Cerebellar nuclear complex (tissue), 1 donor: ENCODE measurements at places on chromosomes 1 and 21.

DNA sequence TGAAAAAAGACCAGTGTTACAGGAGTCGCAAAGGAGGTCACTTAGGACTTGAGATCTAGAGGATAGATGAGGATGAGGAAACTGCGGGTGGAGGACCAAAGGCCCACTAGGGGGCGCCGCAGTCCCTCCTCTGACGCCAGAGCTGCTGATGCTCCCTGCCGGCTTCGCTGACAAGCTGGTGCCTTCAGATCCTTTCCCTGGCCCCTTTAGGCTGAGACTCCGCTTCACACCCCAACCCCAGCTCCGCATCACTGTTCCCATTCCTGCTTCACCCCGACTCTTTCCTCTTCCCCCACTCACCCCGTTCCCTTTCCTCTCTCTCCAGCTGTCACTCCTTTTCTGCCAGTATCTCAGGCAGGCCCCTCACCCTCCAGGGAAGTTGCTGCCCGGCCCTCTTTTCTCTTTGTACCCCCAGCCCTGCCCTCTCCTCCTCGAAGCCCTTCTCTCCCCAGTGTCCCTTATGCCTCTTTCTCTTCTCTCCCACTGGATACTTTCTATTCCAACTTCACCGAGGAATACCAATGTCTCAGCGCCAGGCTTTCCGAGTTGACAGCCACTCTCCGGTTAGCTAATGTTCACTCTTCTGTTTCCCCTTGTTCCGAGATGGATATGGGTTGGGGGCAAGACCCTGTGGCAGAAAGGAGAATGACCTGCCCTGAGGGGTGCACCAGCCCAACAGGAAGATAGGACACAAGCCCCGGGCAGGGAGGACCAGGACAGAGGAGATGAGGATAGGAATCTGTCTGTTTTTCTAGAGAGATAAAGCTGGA is 4.5 kb downstream of the KCNJ9 start:
- peak; percentile 70 for DNase-seq

- no peak for DNase-seq
Measured at GRCh38 chr1:2526824-2527555, 594 bp upstream of the PANK4 start.

GRCh38 chr1:240586006-240586405 is 25.9 kb downstream of the GREM2 start:
- no peak for DNase-seq

GRCh38 chr1:20493839-20494608 is 8.0 kb upstream of the CAMK2N1 start:
- DNase-seq: peak; percentile 55

DNA sequence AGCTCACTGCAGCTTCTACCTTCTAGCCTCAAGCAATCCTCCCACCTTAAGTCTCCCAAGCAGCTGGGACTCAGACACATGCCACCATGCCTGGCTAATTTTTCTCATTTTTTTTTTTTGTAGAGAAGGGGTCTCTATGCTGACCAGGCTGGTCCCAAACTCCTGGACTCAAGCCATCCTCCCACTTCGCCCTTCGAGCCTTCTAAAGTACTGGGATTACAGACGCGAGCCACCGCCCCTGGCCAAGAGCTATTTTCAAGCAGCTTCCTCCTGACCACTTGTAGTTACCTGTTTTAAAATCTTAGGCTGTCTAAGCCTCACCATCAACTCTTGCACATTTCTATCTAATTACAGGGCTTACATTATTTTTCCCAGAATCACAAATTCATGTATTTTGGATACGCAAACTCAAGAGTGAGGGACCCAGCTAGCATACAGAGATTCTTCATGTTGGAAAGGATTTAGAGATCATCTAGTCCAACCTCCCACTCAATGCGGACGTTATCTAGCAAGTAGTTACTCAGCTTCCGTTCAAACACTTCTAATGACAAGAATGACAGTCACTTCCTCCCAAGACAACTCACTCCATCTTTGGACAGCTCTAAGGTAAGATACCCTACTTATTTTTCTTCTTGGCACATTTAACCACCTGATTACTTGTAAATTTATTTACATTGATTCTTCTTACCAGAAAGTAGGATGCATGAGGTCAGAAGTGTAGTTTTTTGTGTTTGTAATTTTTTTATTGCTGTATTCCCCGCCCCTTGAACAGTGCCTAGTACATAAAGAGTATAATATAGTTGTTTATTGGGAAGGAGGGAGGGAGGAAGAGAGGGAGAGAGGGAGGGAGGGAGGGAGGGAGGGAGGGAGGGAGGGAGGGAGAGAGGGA is 65.4 kb downstream of the LUZP1 start:
- DNase-seq: no peak

- no peak for DNase-seq
Measured at GRCh38 chr1:184493987-184494388, 107.2 kb downstream of the C1orf21 start.

DNA sequence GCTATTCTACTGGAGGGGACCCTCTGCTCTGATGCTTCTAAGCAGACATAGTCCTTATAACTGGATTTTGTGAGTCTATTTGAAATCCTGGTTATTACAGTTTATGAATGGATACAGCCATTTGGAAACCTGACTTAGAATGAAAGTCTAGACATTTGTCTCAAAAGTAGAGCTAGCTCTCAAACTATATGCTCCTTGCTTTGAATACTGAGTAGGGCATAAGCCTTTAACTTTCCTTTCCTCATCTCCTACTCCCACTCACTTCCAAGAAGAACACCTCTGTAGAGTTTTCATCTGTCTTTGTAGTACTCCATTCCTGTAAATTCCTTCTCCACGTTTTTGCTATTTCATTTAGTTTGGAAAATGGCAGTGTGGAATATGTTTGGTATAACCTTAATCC is 9.0 kb upstream of the ARID1A start:
- DNase-seq: no peak

- DNase-seq: no peak
Measured at GRCh38 chr1:93604411-93604810, 77.2 kb downstream of the BCAR3 start.

DNA sequence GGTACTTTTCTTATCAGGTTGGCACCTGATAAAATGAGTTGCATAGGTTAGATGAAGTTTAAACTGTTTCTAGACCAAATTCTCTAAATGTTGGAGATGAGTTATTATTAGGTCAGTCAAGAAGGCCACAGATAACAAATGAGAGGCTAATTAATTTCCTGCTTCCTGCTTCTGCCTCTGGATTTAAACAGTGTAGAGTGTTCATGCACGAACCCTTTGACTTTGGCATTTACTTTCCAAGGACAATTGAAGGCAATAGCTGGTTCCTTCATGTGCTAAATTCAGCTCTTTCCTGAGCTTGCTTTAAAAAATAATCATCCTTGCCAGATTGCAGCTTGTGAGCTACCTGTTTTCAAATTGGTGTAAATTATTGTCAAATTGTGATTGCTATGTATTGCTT is 80.6 kb downstream of the RASAL2 start:
- no peak for DNase-seq

DNA sequence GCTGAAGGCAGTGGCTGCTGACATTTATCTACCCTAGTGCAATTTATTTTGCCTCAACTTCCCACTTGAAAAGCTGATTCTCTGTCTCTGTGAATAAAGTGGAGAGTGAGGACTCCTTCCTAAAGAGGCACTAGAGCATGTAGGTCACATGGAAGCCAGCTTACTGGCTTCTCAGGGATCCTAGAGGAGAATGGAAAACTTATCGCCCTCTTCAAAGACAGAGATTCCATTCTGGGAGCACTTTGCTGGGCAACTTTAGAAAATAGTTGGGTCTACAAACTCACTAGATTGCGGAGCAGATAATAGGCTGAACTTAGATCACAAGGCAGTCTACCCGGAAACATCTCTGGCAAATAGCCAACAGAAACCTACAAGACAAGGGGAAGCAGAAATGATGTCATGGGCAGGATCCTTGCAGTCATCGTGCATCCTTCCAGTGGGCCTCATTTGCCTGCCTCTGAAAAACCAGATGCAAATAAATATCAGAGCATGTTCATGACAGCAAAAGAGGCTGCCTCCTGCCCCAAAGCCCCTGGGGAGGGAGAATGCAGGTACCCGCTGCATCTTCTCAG is 104.8 kb upstream of the BARHL2 start:
- DNase-seq: no peak

DNA sequence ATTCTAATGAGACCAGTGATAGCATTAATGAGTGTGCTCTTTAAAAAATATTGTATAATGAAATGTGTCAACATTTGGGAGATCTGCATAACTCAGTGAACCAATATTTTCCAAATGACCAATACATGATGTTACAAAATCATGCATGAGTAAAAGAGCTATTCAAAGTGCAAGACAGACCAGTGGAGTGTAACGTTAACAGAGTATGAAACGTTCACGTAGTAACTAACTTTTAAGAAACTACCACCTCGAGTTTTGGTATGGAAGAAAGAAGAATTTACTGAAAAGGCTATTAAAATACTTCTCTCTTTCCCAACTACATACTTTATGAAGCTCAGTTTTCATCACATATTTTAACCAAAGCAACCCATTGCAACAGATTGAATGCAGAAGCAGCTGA is 9.6 kb upstream of the SLC6A9 start:
- DNase-seq: no peak

GRCh38 chr1:34726861-34727260 is 28.0 kb upstream of the GJB5 start:
- DNase-seq: no peak
